Suppressor macrophage treated with lipopolysaccharide for 4 hours (primary cell): ENCODE measurements at places on chromosomes 1 and 21.
A peak's percentile ranks its signal among the peaks of the same experiment; 100 is the strongest.

DNA sequence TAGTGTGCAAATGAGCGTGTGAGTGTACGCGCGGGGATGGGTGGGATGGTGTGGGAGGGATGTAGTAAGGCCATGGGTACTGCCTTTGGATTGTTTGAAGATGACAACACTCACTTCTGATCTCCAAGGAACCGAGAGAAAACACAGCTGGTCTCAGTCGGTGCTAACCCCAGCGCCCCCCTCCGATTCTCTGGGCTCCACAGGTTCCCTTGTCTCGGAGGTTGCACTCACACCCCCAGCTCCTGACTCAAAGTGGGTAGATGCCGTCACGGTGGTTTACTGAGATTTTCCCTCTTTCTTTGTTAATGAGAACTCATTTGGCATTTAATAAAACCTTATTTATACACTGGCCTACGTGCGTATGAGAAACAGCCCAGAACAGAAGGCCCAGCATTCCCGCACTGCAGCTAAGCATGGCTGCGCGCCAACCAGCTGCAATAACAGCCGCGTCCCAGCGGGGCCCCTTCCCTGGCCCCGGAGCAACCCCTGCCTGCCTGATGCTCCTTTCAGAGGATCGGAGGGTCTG is 25.8 kb downstream of the ABCA4 start:
- DNase-seq: no peak

DNA sequence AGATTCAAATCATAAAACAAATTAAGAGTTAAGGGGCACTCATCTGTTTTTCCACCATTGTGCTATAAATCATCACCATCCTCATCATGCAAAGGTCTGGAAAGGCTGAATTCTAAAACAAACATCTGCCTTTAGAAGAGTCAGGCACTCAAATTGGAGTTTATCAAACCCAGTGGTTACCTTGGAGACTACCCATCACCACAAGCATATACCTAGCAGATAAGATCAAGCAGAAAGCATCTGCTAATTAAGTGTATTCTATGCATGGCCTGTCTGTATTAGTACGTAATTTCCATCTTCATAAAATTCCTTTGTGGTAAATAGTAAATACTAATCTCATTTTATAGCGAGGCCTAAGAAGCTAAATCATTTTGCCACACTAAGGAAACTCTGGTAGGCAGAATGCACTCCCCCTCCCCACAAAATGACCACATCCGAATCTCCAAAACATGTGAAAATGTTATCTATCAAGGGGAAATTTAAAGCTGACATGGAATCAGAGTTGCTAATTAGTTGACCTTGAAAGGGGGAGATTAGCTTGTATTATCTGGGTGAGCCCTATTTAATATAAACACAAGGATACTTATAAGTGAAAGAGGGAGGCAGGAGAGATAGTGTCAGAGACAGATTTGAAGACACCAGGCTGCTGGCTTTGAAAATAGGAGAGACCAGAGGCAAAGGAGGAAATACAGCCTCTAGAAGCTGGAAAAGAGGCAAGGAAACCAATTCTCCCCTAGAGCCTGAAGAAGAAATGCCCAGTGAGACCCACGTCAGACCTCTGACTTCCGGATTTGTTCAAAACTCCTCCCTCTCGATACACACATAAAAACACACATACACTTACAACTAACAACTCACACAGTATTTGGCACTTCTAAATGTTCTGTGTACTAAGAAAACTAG is 23.2 kb downstream of the ARID4B start:
- peak; percentile 55 for DNase-seq

DNA sequence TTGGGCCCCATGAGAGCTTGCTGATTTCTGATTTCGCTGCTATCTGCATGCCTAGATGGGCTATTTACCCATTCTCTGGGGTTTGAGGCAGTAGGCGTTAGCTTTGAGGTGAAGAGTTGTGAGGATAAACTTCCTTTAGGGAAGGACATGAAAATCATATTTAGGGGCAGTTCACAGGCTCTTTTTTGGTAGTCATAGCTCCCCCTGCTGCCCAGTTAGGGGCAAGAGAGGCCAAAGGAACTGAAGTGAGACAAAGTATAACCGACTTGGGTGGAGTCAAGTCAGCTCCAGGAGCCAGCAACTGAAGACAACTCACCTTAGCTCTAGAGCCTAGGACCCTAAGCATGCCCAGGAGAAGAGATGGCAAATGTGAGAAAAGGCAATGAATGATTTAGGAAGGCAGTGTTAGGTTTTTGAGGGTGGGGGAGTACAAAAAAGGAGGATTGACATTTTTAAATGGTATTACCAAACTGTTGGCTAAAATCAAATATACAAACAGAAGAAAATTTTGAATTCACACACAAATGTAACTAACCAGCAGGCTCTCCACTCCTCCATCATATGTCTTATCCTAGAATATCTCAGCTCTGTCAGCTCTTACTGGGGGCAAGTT is 625.2 kb downstream of the LMO4 start:
- peak; percentile 73 for DNase-seq

DNA sequence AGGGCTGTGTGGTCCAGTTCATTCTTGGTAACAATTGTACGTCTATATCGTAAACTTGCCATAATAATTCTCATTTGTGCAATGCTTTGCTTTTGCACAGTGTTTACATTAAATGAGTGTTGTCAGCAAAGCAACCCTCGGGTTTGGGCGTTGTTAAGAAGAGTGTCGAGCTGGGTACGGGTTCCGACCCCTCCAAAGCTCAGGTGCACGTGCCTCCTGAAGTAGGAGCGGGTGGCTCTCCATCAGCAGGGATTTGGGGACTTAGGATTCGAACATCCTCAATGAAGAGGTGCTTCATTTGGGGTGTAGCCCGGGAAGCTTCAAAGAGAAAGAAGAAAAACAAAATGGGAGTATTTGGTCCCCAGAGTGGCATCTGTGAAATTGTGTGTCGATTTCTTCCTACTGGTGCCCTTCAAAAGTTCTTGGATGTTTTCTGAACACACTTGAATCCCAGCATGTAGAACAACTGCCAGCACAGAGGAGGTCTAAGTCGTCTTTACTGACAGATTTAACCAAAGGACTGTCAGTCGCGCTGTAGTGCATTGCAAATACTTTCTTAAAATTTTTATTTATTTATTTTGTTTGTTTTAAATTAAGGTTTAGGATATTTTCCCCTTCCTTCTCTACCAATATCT is 1.1 kb downstream of the TRIM58 start:
- DNase-seq: peak; percentile 1

GRCh38 chr1:1630965-1631781 is 800 bp upstream of the MMP23B start:
- no peak for DNase-seq

GRCh38 chr1:50348449-50349241 is 74.6 kb downstream of the DMRTA2 start:
- DNase-seq: peak; percentile 83

DNA sequence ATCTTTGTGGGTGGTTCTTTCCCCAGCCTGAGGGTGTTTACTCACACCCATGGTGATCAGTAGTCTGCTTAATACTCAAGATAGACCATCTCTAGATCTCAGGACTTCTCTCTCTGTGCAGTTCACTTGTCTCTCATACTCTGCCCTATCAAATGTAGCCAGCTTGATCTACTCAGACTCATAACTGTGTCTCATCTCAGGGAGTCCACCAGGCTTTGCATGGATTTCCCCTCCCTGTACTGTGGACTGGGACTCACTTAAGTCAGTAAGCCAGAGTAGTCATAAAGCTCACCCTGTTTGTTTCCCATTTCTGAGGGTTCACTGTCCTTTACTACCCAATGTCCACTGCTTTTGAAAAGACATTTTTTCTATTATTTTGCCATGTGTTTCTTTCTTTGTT is 41.8 kb downstream of the LYPLAL1 start:
- DNase-seq: no peak

DNA sequence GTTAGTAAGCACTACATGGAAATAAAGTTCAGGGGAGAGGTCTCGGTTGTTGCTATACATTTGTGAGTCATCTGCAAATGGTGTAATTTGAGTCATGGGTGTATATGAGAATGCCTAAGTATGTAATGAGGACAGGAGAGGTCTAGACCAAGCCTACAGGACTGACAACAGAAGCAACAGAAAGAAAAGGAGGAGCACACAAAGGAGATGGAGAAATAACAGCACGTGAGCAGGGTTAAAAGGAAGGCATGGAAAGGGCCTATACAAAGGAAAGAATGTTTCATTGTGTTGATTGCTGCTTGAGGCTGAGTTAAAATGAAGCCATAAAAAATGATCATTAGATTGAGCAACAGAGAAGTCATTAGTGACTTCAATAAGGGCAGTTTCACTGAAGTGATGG is 28.0 kb upstream of the PRKAA2 start:
- no peak for DNase-seq

DNA sequence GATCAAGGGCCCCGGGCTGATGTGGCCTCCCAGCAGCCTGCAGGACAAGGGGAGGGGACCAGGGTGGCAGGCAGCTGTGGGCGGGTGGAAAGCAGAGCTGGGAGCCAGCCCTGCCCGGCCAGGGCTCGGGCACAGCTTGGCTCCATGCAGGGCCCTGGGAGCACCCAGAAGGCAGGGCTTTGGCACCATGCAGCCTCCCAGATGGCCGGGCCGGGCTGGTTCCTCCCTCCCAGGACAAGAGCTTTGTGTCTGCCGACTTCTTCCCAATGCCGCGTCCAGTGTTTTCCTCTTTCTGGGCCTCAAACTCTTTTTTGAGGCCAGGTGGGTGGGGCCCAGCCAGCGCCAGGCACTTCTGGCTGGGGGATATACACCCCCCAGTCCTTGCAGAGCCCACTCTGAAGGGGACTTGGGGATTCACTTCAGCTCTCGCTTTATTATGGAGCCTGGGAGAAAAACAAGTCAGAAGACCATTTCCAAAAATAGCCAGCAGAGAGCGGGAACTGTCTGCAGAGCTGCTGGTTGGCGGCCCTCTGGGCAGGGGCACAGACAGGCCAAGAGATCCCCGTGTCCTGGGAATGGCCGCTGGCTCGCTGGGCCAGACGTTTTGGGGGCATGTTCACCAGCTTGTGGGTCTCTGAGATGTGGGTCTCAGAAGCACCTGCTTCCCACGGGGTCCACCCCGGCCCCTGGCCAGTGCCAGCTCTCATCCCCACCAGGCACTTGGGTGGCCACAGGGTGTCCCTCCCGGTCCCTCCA is 103.8 kb upstream of the ARHGEF16 start:
- no peak for DNase-seq

GRCh38 chr1:22951796-22952195 is 20.9 kb downstream of the LACTBL1 start:
- DNase-seq: no peak

DNA sequence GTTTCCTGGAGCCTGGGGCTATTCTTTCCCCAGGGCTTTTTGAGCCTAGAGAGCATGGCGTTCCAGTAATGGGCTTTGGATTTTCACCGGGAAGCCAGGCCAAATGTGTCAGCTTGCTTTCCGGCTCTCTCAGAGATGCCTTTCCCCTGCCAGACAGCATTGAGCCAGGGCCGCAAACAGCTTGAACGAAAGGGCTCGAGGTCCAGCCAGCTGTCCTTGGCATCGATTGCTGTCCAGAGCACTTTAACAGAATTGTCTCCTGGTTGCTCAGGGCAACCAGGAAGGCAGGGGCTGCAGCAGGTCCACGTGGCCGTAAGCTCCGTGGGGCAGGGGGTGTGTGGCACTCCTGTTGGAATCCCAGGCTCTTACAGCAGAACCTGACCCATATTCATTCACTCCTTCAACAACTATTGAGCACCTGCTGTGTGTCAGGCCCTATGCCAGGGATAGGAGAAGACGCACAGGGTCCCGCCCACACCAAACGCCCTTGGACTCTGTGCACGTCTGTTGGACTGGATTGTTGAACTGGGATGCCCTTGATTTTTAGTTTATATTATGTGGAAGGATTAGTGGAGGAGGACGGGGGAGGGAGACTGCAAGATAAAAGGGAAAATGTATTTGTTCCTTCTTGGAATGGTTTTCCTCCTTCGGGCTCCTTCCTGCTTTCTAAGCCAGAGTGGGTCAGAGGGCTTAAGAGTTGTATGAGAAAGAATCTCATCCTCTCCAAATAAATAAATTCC is 38.7 kb upstream of the EFHD2 start:
- DNase-seq: no peak

DNA sequence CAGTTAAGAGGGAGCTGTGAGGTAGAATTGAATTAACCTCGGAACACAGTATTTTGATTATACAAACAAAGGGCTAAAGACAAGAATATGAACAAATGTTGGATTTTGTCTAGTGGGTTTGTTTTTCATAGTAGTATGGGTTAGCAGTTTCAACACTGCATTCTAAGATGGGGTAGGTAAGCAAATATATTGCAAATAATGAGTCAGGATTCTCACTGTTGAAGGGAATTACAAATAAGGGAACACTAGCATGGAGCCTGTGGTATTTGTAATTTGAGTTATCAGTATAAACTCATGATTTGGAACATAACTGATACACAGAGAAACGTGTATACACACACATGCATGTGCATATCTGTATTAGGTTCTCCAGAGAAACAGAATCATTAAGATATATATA is 44.5 kb downstream of the CD55 start:
- DNase-seq: no peak

DNA sequence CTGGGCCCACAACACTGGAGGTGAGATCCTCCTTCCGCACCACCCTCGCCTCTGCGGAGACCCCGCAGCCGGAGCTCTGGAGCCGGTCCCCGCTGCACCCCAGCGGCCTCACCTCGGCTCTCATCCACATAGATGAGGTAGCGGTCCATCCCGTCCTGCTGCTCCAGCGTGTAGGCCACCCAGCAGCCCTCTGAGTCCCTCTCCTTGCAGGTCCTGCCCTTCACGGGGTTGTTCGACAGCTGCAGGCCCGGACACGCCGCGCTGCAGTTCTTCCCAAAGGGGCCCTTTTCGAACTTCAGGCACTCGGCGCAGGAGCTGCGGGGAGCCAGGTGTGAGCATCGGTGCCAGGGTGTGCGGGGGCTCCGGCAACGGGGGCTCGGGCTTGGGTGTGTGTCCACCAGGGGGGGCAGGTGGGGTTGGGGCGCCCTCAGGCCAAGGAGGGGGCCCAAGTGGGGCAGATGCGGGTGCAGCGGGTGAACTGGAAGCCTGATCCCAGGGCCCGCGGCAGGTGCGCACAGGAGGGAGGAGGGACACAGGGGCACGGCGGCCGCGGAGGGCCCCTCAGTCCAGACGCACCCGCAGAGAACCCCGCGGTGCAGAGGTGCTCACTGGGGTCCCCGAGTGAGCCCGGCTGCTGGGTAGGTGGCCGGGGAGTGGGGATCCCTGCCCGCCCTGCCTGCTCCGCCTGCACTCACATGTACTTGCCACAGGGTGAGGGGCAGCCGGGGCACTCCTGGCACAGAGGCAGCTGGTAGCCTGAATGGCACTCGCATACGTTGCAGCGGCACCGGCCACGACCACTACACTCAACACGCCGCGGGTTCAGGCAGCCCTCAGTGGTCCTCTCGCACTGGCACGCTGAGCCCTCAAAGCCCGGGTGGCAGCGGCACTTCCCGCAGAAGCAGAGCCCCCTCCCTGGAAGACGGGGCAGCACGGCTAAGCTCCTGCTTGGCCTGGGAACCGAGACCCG is 15.4 kb upstream of the PTTG1IP start:
- DNase-seq: no peak

- no peak for DNase-seq
Observed at GRCh38 chr1:208541225-208541855, 297.2 kb upstream of the PLXNA2 start.

DNA sequence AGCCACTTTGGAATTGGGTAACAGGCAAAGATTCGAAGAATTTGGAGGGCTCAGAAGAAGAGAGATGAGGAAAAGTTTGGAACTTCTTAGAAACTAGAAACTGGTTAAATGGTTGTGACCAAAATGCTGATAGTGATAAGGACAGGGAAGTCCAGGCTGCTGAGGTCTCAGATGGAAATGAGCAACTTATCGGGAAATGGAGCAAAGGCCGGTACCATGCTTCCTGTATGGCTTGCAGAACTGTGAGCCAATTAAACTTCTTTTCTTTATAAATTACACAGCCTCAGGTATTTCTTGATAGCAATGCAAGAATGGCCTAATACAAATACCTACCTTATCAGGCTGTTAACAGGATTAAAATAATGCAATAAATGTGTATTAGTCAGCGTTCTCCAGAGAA is 9.4 kb upstream of the TLR5 start:
- no peak for DNase-seq

GRCh38 chr1:183612407-183612806 is 22.1 kb upstream of the NCF2 start:
- no peak for DNase-seq
